ENCODE measurements at places on chromosomes 2 and 18.

DNA sequence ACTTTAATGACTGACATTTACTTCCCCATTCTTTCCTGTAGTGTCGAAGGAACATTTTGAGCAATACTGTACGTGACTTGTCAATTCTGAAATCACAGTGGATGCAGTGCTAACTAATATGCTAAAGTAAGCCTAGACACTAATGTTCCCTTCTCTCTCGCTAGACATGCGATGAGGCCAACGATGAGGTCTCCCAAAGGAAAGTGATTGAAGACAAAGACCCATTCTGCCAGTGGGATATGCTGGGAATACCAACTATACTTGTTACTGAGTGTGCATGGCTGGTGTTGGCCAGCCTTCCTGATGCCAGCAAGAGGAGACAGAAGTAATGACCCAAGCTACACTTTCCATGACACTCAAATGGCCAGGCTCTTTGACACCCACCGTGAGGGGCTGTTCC lies 2.5 kb upstream of the SERPINE2 start:
- no peak for DNase-seq

DNA sequence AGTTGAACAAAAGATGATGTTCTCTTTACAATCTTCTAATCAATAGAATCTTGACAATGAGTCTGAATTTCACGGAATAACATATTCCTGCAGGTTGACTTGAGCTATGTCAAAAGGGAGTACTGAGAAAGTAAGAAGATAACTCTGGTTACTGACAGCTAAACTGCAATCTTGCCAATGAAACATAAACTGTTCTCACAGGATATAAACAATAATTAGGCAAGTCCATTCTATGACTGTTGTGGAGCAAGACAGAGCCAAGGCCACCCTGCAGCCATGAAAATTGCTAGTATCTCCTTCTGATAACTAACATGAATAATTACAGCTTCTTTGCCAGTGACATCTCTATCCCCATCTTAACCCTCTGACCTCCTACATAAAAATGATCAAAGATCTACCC lies 6.3 kb upstream of the RPRD1A start:
- DNase-seq = no peak

DNA sequence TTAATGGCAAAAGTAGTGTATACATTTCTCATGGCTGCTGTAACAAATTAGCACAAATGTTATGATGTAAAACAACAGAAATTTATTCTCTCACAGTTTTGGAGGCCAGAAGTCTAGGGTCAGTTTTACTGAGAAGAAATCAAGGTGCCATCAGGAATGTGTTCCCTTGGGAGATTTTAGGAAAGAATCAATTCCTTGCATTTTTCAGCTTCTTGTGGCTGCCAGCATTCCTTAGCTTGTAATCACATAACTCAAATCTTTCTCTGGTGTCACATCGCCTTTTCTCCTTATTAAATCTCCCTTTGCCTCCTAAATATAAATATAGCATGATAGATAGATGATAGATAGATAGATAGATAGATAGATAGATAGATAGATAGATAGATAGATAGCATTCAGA lies 307.0 kb upstream of the REG3G start:
- no peak for DNase-seq

GRCh38 chr18:7817575-7818230 lies 250.6 kb downstream of the PTPRM start:
- no peak for DNase-seq

DNA sequence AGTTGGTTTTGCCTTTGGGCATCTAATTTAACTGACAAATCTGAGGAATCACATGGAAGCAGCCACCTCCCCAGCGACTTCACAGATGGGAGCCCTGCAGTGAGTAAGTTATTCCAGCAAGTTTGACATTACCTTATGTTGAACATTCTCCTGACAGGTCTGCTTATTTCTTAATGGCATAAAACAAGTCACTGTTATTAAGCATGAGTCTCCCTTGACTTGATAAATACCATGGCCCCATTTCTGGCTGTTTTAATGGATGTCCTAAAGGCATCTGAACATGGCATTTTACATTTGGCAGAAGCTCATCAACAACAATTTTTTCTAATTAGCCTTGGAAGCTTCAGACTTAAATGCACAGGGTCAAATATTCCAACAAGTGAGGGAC lies 92.6 kb upstream of the CREB1 start:
- no peak for DNase-seq

GRCh38 chr18:73563901-73564472 lies 583.6 kb downstream of the FBXO15 start:
- no peak for DNase-seq

- no peak for DNase-seq
Measured at GRCh38 chr2:168097431-168097830, 150.0 kb downstream of the STK39 start.

- DNase-seq = no peak
Measured at GRCh38 chr2:212998626-212999359, 152.6 kb downstream of the IKZF2 start.

DNA sequence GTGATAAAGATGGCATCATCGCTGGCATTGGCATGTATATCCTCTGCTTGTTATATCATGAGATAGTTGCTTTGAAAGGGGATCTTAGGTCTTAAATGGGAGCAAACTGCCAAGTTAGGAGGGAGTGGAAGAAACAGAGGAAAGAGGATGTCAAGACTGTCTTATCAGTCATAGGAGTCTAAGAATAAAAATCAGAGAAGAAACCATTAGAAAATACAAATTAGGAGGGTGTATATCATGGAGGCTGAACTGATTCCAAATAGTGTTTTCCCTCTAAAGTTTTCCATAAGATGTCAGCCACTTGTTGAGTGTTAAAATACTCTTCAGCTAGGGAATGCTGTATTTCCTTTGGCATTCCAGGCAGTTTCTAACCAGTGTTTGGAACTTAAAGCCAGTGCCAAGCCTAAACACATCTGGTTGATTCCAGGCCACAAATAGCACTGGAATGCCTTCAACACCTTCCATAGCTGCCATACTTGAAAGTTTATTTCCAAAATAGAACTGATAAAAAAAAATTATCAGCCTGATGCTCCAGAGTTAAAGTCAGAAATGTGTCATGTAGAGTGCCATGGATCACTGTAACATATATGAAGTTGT lies 129.4 kb downstream of the ZEB2 start:
- DNase-seq = no peak

DNA sequence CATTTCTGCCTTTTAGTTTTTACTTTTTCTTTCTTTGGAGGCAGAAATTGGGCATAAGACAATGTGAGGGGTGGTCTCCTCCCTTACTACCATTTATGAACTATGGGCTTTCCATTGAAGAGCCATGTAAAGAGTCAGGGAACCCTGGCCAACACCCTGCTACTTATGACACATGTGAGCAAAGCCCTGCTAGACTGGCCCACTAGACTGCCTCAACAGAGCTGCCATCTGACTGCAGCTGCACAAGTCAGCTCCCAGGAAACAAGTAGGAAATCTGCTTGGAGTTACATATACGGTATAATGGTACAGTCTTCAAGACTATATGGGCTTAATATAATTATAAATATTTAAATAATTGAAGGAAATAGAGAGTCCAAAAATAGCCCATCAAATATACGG lies 816.8 kb downstream of the TRIB2 start:
- no peak for DNase-seq

- no peak for DNase-seq
Measured at GRCh38 chr2:44171018-44171417, 2.3 kb downstream of the PPM1B start.

DNA sequence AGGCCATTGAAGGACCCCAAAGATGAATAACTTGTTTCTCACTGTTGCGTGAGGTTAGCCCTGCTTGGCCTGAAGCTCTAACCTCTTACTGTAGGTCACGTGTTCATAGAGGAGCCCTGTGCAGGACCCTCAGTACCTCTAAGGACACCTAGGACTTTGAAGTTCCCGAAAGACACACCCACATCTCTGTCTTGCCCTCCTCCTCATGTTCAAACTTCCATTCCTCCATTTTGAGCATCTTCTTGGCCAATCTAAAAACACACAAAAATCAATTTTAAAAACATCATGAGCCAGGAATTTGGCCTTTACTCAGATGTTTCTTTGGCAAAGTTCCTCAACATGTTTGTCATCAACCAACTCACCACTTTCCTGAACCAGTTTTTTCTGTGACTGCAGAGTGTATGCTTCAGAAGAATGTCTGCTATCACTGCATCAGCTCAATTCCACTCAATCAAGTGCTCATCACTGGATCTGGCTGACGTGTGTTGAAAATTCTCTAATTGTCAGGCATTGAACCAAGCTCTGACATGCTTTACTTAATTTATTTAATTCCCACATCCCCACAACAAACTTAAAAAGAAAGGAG lies 101.6 kb downstream of the AP1S3 start:
- DNase-seq = no peak

GRCh38 chr2:105883911-105884694 lies 139.4 kb downstream of the NCK2 start:
- DNase-seq = no peak

GRCh38 chr2:111029181-111029927 lies 91.4 kb upstream of the BCL2L11 start:
- DNase-seq = no peak

- no peak for DNase-seq
Measured at GRCh38 chr2:3522961-3523421, 3.7 kb upstream of the ADI1 start.

GRCh38 chr2:163849756-163850435 lies 114.1 kb upstream of the FIGN start:
- DNase-seq = no peak

- no peak for DNase-seq
Measured at GRCh38 chr2:29405707-29406106, 290.5 kb downstream of the CLIP4 start.

DNA sequence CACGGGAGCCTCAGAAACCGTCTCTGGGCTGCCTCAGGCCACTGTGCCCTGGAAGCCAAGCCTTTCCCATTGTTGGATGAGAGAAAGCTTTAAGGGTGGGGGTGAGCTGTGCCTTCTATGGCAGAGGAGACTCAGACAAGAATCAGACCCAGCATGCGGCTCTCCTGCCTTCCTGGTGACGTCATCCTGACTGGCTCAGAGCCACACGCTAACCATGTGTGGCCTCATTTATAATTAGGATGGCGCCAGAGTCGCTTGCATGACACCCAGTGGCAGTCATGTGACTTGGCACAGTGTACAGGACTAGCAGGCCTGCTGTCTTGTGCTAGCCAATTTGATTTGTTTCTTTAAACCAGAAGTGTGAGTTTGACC lies 99.1 kb downstream of the SH3BP4 start:
- DNase-seq = no peak

DNA sequence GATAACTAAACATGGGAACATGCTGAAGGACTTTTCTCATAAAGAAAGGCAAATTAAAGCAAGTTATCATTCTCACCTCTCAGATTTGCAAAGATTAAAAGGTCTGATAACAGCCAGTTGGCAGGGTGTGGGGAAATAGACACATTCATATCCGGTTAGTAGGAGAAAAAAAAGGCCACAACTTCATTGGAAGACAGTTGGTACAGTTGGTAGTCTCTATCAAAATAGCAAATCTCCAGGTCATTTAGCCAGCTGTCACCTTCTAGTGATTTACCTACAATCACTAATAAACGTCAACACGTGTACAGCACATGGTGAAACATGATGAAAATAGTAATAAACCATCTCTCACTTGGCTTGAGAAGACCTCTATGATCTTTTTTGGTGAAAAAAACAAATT lies 16.6 kb downstream of the INPP5D start:
- DNase-seq = no peak

GRCh38 chr2:110755491-110756078 lies 23.2 kb downstream of the ACOXL start:
- no peak for DNase-seq

DNA sequence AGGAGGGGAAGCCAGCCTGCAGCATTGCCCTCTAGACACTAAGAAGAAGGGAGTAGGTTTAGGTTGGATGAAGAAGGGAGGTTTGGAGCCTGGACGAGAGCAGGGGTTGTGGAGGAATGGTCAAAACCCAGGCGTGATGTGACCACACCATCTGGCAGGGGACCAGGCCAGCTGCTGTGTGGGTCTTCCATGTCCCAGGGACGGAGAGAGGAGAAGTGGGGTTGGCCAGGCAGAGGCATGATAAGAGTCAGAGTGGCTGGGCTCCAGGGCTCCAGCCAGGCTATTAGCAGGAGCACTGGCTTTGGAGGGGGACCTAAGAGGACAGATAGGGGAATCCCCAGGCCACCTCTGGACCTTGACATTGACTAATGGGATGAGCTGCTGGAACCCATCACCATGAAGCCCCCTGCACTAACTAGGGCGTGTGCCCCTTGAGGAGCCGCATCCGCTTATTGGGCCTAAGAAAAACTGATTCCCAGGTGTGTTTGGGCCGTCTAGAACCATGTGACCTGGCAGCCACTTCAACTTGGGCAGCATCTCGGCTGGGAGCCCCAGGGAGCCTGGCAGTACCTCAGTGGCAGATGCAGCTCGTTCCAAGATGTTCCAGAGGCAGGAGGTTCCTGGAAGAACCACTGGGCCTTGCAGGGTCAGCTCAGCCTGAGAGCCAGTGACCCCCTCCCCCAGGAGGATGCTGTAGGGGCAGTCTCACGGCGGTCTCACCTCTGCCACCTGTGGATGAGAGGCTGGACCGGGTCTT lies 235.1 kb downstream of the AGAP1 start:
- no peak for DNase-seq

- no peak for DNase-seq
Measured at GRCh38 chr18:13100942-13101658, 109.9 kb downstream of the CEP192 start.

DNA sequence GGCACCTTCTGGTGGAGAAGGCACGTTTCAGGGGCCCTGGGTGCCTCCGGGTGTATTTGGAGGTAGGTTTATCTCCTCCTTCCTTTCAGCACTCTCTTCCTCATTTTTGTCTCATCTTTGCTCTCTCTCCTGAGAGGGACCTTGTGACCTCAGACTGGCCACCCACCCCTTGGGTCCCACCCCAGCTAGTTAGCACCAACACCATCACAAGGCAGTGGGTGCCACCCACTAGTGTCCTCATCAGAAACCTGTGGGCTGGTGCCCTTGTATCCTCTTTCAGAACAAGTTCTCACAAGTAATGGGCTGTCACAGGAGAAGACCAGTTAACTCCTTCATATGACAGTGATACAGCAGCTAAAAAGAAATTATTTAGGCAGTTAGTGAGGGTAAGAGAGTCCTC lies 196.4 kb downstream of the UXS1 start:
- DNase-seq = no peak

DNA sequence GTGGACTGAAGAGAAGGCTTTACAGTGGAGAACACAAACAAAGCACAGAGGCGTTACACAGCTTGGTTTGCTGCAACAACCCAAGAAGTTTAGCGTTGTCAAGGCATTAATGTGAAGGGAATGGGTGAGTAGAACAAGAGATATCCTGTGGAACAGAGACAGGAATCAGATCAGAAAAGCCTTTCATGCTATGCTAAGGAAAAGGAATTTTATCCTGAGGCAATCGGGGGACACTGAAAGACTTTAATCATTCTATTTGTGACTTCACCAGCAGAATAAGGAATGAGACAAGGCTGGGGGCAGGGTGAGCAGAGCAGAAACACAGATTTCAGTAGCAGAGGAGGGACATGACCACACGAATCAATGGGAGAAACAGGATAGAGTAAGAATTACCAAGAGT lies 600.7 kb downstream of the IRS1 start:
- DNase-seq = no peak

- DNase-seq = no peak
Measured at GRCh38 chr18:80233201-80233835, 14.0 kb downstream of the PARD6G start.

Data from activated gamma-delta T cell (primary cell).